ENCODE measurements at places on chromosomes 4 and X.
A peak's percentile ranks its signal among the peaks of the same experiment; 100 is the strongest.

GRCh38 chrX:13357925-13358324 is 38.1 kb upstream of the ATXN3L start:
- DNase-seq: peak; percentile 8

- no peak for DNase-seq
Observed at GRCh38 chr4:1154126-1154522, 18.3 kb downstream of the SPON2 start.

DNA sequence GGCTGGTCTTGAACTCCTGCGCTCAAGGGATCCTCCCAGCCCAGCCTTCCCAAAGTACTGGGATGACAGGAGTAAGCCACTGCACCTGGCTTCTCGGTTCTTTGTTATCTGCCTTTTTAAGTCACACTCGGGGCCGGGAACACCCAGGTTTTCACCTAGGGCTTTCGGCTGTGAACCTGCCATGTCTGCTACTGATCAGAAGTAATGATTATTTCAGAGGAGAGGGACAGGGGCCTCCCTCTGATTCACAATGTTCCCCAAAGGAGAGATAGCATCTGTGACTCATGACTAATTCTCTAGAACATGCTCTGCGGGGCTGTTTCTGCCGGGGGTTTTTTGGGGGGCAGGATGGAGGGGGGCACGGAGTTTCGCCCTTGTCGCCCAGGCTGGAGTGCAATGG is 26.9 kb downstream of the CRLF2 start:
- no peak for DNase-seq

DNA sequence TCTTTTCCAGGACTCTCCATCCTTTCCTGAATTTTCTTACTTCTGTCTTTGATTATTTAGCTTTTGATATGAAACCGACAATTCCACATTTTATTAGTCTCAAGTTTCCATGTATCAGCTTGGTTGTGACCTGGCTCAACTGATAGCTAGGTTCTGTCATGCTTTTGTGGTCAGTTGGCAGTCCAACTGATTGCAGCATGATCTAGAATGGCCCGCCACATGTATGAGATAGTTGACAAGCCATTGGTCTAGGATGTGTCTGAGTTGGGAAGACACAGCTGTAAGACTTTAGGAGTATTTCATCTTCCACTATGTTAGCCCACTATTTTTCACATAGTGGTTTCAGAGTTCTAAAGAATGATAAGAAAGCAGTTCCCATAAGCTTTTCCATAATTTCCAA is 117.5 kb upstream of the GRID2 start:
- DNase-seq: no peak

DNA sequence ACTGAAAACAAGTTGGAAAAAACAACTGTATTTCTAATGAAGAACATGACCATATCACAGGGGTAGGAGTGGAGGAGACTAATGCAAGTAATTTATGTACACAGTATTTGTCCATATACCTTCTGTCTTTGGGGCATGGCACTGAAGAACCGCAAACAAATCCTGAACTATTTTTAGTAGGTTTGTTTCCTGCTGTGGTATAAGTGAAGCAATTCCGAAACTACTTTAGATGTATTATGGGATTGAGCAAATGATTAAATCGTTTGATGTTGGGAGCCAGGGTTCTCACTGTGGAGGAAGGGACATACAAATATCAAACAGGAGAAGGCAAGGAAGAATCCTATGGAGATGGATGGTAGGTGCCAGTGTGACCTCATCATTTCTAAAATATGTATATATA is 18.9 kb upstream of the SH3KBP1 start:
- no peak for DNase-seq

DNA sequence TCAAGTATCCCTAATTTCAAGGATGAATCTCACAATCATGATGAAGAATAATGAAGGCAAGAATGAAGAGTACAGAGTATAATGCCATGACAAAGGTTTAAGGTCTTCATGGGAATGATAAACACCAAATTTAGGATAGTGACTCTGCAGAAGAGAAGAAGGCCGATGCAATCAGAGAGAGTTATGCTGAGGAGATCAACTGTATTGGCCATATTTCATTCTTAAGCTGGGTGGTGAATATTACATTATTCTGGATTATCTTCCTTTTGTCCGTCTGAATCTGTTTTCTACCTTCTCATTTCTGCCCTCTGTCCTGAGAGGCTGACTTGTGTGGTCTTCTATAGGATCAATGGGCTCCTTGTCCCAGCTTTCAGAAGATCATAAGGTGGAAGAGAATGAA is 7.8 kb upstream of the METAP1 start:
- DNase-seq: no peak

GRCh38 chr4:155759372-155760252 is 791 bp downstream of the GUCY1B1 start:
- peak; percentile 43 for DNase-seq

DNA sequence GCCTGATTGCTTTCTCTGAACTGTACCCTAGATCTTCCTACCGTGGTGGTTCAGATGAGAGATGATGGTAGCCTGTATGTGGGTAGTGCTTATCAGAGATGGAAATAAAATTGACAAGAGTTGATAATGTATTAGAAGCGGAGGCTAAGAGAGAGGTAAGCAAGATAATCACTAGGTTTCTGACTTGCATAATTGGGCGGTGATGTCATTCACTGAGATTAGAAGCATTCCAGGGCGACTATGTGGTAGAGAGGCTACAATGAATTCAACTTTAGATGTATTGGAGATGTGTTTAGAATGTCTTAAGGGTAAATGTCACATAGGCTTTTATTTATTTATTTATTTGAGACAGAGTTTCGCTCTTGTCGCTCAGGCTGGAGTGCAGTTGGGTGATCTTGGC is 415 bp upstream of the TENM3 start:
- no peak for DNase-seq

DNA sequence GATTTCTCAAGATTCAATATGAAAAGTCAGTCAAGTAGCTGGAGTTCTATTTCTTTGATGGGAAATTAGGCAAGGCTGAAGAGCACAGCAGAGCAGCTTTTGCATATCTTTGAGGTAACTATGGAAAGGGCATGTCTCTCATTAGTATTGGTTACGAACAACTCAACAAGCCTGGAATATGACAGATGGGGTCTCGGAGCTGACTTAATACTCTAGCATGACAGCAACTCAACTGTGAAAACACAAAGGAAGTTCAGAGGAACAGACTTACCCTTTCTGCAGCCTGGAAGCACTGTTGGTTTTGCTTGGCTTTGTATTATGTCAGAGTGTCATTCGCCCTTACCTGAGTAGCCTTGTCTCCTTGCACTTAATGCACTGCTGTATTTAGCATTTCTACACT is 79.9 kb upstream of the AADAT start:
- no peak for DNase-seq

DNA sequence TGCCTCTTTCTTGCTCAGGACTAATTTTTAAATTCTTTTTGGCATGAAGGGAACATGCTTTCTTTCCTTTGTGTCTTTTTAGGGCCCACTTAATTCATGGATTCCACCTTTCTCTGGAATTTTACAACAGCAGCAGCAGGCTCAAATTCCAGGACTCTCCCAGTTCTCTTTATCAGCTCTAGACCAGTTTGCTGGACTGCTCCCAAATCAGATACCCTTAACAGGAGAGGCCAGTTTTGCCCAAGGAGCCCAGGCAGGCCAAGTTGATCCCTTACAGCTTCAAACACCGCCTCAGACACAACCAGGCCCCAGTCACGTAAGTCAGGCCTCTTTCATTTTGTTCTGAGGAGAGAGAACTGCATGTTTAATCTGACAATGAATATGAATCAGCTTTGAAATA is 2.3 kb downstream of the ODAM start:
- DNase-seq: no peak

DNA sequence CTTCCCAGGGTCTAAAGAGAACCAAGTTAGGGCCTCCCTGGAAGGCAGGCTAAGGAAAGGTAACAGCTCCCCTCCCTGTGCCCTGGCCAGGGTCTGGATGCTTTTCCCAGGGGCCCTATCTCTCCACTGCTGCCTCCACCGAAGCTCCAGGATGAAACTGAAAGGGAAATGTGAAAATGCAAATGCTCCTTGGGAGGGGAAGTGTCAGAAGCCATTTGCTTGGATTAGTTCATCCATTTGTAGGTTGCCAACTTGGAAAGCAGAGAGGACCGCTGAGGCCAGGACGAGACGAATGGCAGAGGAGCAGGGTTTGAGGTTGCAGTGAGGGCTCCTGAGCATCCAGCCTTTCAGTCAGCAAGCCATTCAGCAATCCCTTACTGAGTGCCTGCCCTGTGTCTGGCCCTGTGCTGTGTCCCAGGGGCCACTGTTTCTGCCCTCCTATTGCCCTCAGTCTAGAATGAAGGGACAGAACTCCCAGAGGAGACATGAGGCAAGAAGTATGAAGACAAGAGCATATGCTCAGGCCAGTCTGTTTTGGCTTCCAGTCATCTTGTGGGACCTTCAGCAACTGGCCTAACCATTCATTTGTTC is 45.9 kb upstream of the PGRMC1 start:
- DNase-seq: peak; percentile 61

DNA sequence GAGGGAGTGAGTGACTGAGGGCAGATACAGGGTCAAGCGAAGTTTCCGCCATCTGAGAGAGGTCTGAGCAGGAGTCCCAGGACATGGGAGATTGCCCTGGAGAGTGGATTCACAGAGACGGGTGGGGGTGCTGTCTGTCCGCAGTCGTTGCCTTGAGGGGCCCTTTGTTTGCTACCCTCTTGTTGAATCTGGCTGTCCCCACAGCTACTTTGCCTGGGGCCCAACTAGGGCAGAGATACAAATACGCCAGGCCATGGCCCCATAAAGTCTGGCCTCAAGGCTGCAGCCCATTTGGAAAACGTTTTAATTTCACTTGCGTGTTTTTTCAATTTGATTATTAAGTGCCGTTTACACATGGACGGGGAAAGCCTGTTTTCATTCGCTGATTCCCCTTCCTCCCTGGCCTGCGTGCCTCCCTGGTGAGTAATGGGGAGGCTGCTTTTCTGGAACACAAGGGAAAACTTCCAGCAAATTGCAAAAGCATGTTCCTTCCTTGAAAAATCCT is 134.4 kb downstream of the SMIM20 start:
- DNase-seq: no peak

GRCh38 chr4:36374836-36375511 is 93.6 kb downstream of the DTHD1 start:
- DNase-seq: no peak

GRCh38 chrX:118038614-118039365 is 77.8 kb downstream of the KLHL13 start:
- DNase-seq: no peak

- DNase-seq: no peak
Observed at GRCh38 chrX:10555846-10556245, 64.5 kb downstream of the MID1 start.

- DNase-seq: peak; percentile 18
Observed at GRCh38 chr4:94457692-94458106, 6.0 kb downstream of the PDLIM5 start.
